ENCODE measurements at places on chromosomes 16 and 17.

GRCh38 chr16:22751685-22752084 is 62.3 kb upstream of the HS3ST2 start:
- no peak overlapping the region for H3K4me3 ChIP-seq
- DNase-seq, result no peak
- H3K27ac ChIP-seq, result no peak overlapping the region
- no peaks in the 10 kb centered on the region for H3K27me3 ChIP-seq
- no peaks in the 10 kb centered on the region for H3K4me1 ChIP-seq
- H3K36me3 ChIP-seq, result no peaks in the 10 kb centered on the region

- no peak overlapping the region for H3K4me3 ChIP-seq
- H3K4me1 ChIP-seq, result peaks cover 4% of the 10 kb centered on the region
- DNase-seq, result no peak
- H3K27me3 ChIP-seq, result no peaks in the 10 kb centered on the region
- no peaks in the 10 kb centered on the region for H3K36me3 ChIP-seq
These were observed 78.1 kb upstream of the DHX40 start for GRCh38 chr17:59487161-59487873.

DNA sequence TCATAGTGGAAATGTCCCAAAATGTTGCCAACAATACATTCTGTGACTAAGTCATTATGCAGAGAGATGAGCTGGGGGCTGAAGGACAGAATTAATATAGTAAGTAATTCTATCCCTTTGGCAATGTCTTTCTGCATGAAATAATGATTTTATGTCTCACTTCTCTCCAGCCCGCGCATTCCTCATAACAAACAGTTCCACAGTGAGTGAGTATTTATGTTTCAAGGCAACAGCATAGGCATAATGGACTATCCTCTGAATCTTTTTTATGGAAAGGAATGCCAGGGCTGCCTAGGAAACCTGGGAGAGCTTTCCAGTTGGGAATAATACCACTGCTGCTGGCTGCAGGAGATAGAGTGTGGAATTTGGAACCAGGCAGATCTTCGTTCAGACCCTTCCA is 477.7 kb downstream of the HS3ST4 start:
- H3K36me3 ChIP-seq, result no peaks in the 10 kb centered on the region
- no peak overlapping the region for H3K4me3 ChIP-seq
- DNase-seq, result no peak
- H3K27ac ChIP-seq, result no peak overlapping the region
- no peaks in the 10 kb centered on the region for H3K27me3 ChIP-seq

- H3K27me3 ChIP-seq, result peaks cover 98% of the 10 kb centered on the region
- H3K4me1 ChIP-seq, result no peaks in the 10 kb centered on the region
- no peak for DNase-seq
These were observed 28.4 kb downstream of the BAIAP2 start for GRCh38 chr17:81063106-81064093.

DNA sequence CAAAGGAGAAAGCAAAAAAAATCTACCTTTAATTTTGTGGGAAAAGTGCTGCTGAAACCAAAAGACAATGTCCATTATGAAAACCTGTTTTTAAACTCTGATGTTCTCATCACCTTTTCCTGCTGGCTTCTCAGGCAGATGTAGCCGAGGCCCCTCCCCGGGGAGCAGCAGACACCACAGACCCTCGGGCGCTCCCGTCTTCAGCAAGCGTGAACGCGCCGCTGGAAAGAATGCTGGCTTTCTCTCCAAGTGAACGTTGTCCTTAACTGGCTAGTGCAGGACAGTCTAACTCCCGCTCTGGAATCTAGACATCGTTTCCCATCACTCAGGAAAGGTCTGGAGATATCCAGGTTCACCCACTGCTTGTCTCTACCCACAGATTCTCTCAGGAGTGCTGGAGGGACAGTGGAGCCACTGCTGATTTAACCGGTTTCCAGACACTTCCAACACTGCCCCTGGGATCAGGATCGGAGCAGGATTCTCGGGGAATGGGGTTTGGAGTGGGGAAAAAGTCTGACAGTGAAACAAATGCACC is 211.2 kb downstream of the RBFOX3 start:
- H3K27me3 ChIP-seq, result peaks cover 93% of the 10 kb centered on the region
- no peak for DNase-seq
- H3K36me3 ChIP-seq, result no peaks in the 10 kb centered on the region
- H3K27ac ChIP-seq, result no peak overlapping the region
- H3K4me1 ChIP-seq, result no peaks in the 10 kb centered on the region

DNA sequence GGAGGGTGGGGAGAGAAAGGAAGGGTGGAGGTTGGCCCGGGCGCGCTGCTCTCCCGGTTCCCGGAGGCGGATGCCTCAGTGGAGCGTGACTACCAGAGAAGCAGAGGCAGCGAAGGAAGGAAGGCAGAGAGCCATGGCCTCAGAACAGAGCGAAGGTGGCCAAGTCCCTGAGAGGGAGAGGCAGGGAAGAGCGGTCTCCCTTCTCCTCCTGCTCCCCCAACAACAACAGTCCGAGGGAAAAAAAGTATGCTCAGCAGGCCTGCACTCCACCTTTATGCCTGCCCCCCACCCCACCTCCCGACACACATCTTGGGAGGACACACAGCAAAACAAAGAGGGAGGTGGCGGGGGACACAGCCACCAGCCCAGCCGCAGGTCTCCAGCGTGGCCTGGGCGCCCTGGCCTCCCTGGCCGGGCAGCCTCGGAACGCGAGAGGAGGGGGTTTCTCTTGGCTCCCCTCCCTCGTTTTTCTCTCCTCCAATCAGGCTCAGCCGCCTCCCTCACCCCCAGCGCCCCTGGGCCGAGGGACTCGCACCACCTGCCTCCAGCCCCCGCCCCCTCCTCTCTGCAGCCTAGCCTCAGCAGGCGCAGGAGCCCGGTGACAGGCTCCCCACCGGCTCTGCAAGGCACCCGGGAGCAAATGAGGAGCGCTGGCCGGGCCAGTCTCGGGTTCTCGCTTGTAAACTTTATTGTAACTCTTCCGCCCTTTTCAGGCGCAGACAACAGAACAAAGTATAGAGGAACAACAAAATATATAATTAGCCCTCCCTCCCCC is 1.1 kb upstream of the HOXB7 start:
- peak overlapping the region; percentile 87 for H3K4me3 ChIP-seq
- no peaks in the 10 kb centered on the region for H3K36me3 ChIP-seq
- peaks cover 8% of the 10 kb centered on the region for H3K4me1 ChIP-seq
- peaks cover 33% of the 10 kb centered on the region for H3K27me3 ChIP-seq
- DNase-seq, result no peak

GRCh38 chr17:81672954-81673353 is 6.4 kb downstream of the CCDC137 start:
- DNase-seq, result no peak
- H3K27me3 ChIP-seq, result no peaks in the 10 kb centered on the region
- no peaks in the 10 kb centered on the region for H3K4me1 ChIP-seq
- no peak overlapping the region for H3K27ac ChIP-seq
- no peaks in the 10 kb centered on the region for H3K36me3 ChIP-seq

- H3K27ac ChIP-seq, result no peak overlapping the region
- no peaks in the 10 kb centered on the region for H3K36me3 ChIP-seq
- H3K27me3 ChIP-seq, result peaks cover 86% of the 10 kb centered on the region
- DNase-seq, result no peak
These were observed 4.1 kb downstream of the EPX start for GRCh38 chr17:58196610-58197009.

- H3K36me3 ChIP-seq, result no peaks in the 10 kb centered on the region
- no peak overlapping the region for H3K4me3 ChIP-seq
- no peaks in the 10 kb centered on the region for H3K27me3 ChIP-seq
- no peak overlapping the region for H3K27ac ChIP-seq
These were observed 12.1 kb upstream of the CYB5B start for GRCh38 chr16:69412287-69412686.

- H3K27ac ChIP-seq, result no peak overlapping the region
- H3K36me3 ChIP-seq, result no peaks in the 10 kb centered on the region
- H3K4me3 ChIP-seq, result no peak overlapping the region
- no peak for DNase-seq
- peaks cover 8% of the 10 kb centered on the region for H3K4me1 ChIP-seq
These were observed 5.9 kb upstream of the RAB40C start for GRCh38 chr16:583815-584591.

- H3K27me3 ChIP-seq, result peaks cover 98% of the 10 kb centered on the region
- H3K36me3 ChIP-seq, result no peaks in the 10 kb centered on the region
- DNase-seq, result no peak
- H3K27ac ChIP-seq, result no peak overlapping the region
- no peaks in the 10 kb centered on the region for H3K4me1 ChIP-seq
These were observed 484 bp downstream of the CD300LB start for GRCh38 chr17:74530831-74531150.

DNA sequence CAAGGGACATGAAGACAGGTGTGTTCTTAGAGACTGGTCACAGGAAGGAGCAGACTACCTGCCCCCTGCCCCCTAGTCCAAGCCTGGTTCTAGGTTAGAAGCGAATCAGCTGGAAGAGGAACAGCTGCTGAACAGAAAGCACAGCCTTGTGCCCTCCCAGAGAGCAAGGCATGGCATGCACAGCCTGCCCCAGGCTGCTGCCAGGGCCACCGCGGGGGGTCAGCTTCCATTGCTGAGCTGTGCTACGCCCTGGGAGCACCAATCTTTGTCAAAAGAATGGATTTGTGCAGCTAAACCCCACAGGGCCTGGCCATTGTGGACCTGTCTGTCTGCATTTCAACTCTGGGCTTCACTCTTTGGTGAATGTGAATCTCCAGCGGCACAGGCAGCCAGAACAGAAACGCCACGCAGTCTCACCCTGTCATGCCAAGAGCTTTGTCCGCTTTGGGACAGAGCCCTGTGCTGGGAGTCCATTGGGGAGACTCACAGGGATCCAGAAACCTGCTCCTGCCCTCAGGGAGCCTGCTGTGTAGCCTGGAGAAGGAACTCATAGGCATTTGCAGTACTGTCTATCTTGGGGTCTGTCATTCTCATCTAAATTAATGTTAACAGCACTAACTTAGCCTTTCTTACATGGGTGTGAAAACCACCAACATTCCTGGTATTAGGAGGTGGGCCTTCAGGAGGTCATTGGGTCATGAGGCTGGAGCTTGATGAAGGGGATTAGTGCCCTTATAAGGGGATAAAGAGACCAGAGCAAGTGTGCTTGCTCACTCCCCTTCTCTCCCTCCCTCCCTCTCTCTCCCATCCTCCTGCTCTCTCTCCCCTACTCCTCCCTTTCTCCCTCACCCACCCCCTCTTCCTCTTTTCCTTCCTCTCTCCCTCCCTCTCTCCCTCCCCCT is 25.6 kb upstream of the CDRT4 start:
- no peak overlapping the region for H3K27ac ChIP-seq
- no peak overlapping the region for H3K4me3 ChIP-seq
- no peak for DNase-seq
- H3K36me3 ChIP-seq, result no peaks in the 10 kb centered on the region
- H3K27me3 ChIP-seq, result no peaks in the 10 kb centered on the region

- no peak for DNase-seq
- H3K4me3 ChIP-seq, result no peak overlapping the region
- peaks cover 8% of the 10 kb centered on the region for H3K4me1 ChIP-seq
These were observed 2.0 kb downstream of the FGF11 start for GRCh38 chr17:7441266-7441665.

DNA sequence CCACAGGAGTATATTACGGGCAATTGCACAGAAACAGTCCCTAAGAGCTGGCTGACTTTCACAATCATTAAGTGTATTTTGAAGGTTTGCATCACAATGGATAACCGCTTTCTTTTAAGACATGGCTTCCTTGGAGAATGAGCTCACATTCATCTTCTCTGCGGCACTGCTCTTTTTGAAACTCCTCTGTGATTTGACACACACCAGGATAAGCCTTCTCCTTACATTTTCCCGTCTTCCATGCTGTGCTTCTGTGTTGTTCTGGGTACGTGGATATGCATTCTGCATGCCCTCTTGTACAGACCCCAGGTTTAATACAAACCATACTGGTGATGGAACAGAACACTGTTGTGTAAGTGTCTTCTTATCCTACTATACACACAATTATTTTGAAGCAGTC is 89.5 kb upstream of the METRNL start:
- H3K27ac ChIP-seq, result no peak overlapping the region
- H3K4me1 ChIP-seq, result no peaks in the 10 kb centered on the region
- H3K36me3 ChIP-seq, result no peaks in the 10 kb centered on the region
- no peak for DNase-seq

- H3K4me1 ChIP-seq, result no peaks in the 10 kb centered on the region
- peaks cover 54% of the 10 kb centered on the region for H3K27me3 ChIP-seq
- no peak within 1 kb of the TSS for H3K4me3 ChIP-seq
These were observed at the start of gene AIPL1 for GRCh38 chr17:6435051-6435450. Gene AIPL1, minus strand, starts transcription at chr17:6435121. Its CDS starts 17 bp downstream, at chr17:6435104.

- no peaks in the 10 kb centered on the region for H3K27me3 ChIP-seq
- peak; percentile 44 for DNase-seq
- no peaks in the 10 kb centered on the region for H3K36me3 ChIP-seq
- H3K27ac ChIP-seq, result no peak overlapping the region
These were observed 168.0 kb downstream of the AHSP start for GRCh38 chr16:31695667-31696066.

DNA sequence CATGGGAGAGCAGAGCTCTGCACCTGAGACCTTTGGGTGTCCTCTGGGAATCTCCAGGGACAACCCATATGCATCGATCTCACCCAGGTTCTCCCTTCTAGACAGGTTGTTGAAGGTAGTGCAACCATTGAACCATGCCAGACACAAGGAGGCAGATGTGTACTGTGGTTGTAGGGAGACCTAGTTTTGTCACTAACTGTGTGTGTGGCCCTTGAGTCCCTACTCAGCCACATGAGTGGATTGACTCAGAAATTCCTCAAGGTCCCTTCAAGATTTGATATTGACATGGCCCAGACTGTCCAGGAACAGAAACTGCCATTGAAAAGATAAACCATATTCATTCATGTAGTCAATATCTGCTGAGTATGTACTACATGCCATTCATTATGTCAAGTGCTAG is 396.4 kb upstream of the CCL2 start:
- H3K27ac ChIP-seq, result no peak overlapping the region
- no peak for DNase-seq
- H3K36me3 ChIP-seq, result no peaks in the 10 kb centered on the region
- no peaks in the 10 kb centered on the region for H3K4me1 ChIP-seq
- H3K4me3 ChIP-seq, result no peak overlapping the region

- no peak overlapping the region for H3K4me3 ChIP-seq
- peak; percentile 77 for DNase-seq
- H3K27ac ChIP-seq, result no peak overlapping the region
- H3K36me3 ChIP-seq, result no peaks in the 10 kb centered on the region
- no peaks in the 10 kb centered on the region for H3K4me1 ChIP-seq
These were observed 5.3 kb upstream of the ZNF689 start for GRCh38 chr16:30615358-30616091.

DNA sequence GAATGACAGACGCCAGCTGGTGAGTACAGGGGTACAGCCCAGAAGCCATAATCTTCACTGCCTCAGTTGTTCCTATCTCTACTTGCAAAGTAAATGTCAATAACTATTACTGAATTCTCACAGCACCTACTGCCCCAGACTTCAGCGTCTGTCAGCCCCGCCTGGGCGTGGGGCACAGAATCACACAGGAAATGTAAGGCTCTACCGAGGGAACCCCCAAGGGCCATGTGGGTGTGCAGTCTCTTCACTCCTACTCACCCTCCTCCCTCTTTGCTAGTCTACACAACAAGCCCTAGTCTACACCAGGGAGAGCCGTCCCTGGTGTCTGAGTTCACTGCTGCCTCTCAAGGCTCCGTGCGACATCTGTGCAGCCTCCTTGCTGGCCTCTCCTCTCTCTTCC is 4.5 kb downstream of the NPTX1 start:
- DNase-seq, result no peak
- H3K27ac ChIP-seq, result no peak overlapping the region
- H3K36me3 ChIP-seq, result no peaks in the 10 kb centered on the region

GRCh38 chr16:82027629-82028064 is 7.4 kb upstream of the HSD17B2 start:
- H3K27ac ChIP-seq, result no peak overlapping the region
- no peak overlapping the region for H3K4me3 ChIP-seq
- no peaks in the 10 kb centered on the region for H3K36me3 ChIP-seq

GRCh38 chr17:50319306-50320004 is 26.5 kb upstream of the XYLT2 start:
- no peak for DNase-seq
- H3K27me3 ChIP-seq, result no peaks in the 10 kb centered on the region
- no peaks in the 10 kb centered on the region for H3K36me3 ChIP-seq

- H3K36me3 ChIP-seq, result no peaks in the 10 kb centered on the region
- no peaks in the 10 kb centered on the region for H3K4me1 ChIP-seq
- H3K4me3 ChIP-seq, result no peak overlapping the region
These were observed 56.4 kb downstream of the TBC1D16 start for GRCh38 chr17:79979221-79979741.
